ENCODE measurements at places on chromosomes 1 and 21. TPM values are rescaled to one million over a fixed set of nuclear protein-coding genes. Genes with fewer than 3 reads are reported as not detected.

DNA sequence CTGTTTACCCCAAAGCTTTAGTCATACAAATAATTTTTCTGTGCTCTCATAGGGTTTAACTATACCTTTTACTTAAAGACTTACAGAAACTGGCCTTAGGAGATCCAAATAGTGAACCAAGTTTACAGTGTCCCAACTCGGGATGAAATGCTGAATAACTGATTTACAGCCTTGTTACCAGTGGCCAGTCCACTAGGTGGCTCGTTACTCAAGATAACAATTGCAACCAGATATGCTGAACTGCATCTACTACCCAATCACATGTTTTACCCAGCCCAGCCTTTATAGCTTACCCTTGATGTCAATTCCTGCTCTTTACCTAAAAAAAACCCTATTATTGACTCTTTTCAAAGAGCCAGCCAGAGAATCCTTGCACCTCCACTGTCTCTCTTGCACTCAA, 1148.8 kb upstream of the ADGRL4 start:
- peak; percentile 62 for DNase-seq

- DNase-seq = no peak
These were observed 16.0 kb upstream of the PIGV start for GRCh38 chr1:26771643-26772321.

GRCh38 chr1:58755468-58755872, 28.4 kb downstream of the JUN start:
- no peak for DNase-seq

The TSACC gene
- 2.5 TPM for total RNA-seq

DNA sequence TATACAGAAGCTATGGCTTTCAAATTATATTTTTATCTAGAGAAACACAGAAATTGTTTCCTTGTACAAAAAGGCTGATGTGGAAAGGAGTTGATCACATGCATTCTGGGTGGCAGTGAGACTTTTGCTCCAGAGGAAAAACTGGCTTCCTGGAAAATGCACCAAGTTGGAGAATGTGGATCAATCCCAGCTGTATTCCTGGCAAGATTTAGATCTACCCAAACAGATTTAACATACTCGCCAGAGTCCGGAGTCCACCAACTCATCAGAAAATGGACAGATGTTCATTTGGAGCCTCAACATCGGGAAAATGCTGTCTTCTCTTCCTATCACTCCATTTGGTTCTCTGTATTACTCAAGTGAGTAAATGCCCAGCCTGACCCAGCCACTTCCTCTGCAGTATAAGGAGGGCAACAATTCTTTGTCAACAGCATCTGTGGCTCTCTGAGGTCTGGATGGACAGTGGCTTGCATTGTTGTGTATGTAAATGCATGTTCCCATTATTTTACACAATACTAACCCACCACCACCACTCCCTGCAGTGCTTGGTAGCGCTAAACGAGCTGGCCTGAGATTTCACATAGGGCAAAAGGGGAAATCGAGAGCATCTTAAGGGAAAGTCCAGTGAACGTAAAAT, 226.2 kb upstream of the IRF2BP2 start:
- DNase-seq = no peak

DNA sequence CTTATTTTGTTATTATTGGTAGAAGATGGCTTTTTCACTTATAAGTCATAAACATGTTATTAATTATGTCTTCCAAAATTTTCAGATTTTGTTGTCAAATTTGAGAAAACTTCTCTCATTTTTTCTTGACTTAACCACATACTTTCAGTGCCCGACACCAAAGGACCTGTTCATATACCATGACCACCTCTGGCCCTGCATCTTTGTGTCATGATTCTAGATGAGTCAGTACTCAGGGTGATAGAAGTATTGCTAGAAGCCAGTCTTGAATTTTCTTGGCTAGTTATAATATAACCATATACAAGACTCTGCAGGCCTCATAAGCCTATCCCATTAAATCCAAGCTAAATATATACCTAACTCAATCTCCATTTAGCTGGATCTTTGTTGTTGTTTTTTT, 35.4 kb upstream of the DPH5 start:
- DNase-seq = no peak

DNA sequence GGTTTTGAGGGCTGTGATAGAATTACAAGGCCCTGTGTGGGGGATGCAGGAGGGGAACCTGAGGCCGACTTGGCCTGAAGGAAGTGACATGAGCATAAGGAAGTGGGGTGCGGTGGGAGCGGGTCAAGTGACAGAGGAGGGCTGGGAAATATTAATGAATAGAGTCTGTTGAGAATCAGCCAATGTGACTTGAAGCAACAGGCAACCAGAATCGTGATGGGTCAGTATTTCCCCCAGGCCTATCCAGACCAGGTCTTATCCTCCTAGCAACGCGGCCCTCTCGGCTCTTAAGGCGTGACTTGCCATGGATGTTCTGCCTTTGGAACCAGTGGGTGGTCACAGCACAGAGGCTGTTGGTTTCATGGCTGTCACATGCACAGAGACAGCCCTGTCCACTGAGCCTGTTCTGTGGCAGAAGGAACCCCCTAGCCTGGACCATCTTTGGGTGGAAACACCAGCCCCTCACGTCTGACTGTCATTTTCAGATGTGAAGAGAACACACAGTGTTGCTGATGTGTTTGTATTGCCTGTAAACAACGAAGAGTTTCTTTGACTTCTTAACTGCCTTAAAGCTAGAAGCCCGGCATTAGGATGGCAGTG, 468.8 kb downstream of the CAMTA1 start:
- DNase-seq = no peak

The KRTAP19-8 gene
- not detected for total RNA-seq

The LIN28A gene
- total RNA-seq = 1,538 TPM

GRCh38 chr1:206739411-206740076, 31.0 kb upstream of the IL19 start:
- peak; percentile 32 for DNase-seq

The LDLRAD2 gene
- 0.31 TPM for total RNA-seq

GRCh38 chr1:22418312-22418711, 33.3 kb upstream of the ZBTB40 start:
- no peak for DNase-seq

The OR2T2 gene
- not detected for total RNA-seq

DNA sequence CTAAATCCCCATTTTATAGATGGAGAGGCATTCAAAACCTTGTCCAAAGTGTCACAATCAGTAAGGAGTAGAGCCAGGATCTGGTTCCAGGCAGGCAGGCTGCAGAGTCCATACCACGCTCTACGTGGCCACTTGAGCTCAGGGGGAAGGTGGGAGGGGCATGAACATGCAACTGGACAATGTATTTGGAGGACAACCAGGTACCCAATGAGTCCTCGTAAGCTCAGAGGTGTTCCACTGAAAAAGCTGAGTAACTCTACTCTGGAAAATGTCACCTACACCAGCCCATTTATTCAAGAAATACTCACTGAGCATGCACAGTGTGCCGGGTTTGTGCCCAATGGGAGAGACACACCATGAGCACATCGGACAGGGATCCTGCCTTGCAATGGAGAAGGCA, 11.2 kb upstream of the GUCA2B start:
- no peak for DNase-seq

- no peak for DNase-seq
These were observed 442.1 kb downstream of the PTBP2 start for GRCh38 chr1:97163591-97164275.

DNA sequence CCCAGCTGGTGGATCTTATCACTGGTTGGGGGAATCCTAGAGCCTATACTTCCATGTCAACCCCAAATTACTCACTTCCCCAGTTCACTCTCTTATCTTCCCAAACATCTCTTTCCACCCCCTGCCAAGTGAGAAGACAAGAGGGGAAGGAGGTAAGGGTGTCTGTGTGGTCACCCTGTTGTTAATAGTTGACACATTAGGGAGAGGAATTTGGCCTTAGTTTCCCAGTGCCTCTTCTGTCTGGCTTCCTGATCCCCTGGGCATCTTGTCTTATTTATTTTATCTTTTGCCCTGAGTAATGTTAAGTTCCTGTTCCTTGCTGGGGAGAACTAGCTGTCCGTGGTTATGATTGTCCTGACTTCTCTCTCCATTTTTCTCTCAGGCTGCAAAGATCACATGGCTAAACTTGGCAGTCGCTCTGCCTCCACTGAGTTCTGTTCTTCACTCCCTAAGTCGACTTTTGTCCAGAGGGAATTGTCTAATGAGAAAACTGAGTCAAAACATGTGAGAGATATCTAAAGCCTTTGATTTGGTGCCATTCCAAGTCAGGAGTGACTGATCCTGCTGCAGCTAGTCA, 157.1 kb upstream of the SYT6 start:
- no peak for DNase-seq

The DMRTA2 gene
- 0.07 TPM for total RNA-seq

DNA sequence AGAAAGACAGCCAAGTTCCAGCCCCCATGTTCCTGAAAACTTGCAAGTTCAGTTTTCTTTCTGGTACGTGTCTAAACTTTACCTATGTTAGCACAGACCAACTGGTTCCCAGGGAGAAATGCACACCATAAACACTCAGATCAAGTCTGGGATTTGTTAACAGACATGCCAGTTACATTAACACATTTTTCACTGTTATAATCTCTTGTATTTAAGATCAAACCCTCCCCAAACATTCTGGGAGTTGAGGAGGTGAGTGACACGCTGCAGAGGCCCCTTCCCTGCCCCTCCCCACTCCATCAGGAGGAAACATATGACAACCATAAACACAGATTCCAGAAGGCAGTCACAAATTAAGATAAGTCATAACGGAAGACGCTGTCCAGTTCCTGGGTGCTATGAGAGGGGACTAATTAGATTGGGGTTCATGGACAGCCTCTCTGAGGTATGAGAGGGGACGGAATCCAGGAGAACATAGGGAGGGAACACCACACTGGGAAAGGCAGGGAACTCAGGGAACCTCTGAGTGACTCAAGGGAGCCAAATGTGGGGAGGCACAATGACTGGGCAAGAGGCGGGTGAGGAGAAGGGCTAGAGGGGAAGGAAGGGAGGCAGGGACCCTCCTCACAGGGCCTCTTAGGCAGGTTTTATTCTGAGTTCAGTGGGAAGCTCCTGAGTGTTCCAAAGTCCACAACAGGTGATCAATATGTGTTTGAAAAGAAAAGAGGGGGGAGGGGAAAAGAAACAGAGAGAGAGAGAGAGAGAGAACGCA, 25.0 kb downstream of the DUSP10 start:
- DNase-seq = no peak

The DPYD gene
- total RNA-seq = 1.6 TPM

- DNase-seq = no peak
These were observed 142.3 kb downstream of the CHD1L start for GRCh38 chr1:147384804-147385203.

DNA sequence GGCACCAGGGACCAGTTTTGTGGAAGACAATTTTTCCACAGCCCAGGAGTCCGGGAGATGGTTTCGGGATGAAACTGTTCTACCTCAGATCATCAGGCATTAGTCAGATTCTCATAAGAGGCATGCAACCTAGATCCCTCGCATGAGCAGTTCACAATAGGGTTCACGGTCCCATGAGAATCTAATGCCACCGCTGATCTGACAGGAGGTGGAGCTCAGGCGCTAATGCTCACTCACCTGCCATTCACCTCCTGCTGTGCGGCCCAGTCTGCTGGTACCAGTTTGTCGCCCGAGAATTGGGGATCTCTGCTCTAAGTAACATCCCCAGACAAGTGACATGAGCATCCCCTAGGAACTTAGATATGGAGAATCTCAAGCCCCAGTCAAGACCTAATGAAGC, 180.7 kb downstream of the COQ8A start:
- no peak for DNase-seq

The PRELP gene
- total RNA-seq = 0.03 TPM

The RGS18 gene
- not detected for total RNA-seq

- DNase-seq = no peak
These were observed 42.2 kb upstream of the COG2 start for GRCh38 chr1:230599926-230600656.

GRCh38 chr1:27351541-27352107, 9.8 kb downstream of the SYTL1 start:
- DNase-seq = no peak

DNA sequence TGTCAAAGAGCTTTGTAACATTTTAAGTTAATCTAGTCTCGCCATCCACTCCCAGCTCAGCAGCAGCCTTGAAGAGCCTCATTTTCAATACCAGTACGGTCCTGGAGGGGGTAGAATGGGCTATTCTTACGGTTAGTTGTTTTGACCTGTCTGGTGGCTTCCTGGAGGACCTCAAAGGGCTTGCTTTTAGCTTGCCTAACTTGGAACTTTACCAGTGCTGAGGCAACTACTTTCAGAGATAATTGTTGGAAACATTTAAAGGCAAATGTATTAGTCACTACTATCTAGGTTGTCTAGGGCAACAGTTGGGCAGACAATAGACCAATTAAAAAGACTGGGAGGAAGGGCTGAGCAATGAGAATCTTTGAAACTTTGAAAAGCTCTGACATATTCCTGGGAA, 56.0 kb downstream of the TTLL7 start:
- peak; percentile 42 for DNase-seq

DNA sequence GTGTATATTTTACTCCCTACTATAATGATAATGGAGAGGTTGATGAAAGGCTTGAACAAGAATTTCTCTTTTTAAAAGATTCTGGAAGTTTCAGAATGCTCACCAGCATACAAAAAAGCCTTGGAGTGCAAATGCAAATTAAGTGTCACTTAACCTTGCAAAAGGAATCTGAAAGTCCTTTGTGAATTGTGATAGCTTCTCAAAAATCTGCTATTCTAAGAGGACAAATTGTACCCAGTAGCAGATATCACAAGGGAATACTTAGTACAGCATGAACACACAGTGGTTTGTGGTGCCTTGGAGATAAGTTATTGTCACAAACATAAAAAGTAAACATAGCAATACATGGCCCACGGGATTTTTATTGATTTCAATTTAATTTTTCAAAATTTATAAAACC, 1208.3 kb upstream of the B3GALT2 start:
- DNase-seq = no peak

The KIF21B gene
- total RNA-seq = 26.6 TPM

The KISS1 gene
- total RNA-seq = not detected

DNA sequence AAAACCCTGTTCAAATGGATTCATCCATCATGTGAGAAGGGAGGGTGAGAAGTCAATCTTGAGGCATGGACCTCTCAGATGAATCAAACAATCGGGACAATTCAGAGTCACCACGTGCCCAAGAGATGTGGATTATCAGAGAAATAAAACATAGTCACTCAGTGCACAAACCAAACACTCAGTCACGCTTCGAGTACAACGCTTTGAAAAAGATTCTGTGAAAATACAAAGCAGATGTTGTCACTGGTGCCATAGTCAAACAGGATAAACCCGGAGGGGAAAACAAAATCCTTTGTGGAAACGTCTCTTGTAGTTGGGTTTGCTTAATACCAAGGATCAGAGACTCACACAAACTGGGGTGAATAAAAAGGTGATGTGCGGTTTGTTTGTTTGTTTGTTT, 188.4 kb downstream of the RRAGC start:
- DNase-seq = no peak

DNA sequence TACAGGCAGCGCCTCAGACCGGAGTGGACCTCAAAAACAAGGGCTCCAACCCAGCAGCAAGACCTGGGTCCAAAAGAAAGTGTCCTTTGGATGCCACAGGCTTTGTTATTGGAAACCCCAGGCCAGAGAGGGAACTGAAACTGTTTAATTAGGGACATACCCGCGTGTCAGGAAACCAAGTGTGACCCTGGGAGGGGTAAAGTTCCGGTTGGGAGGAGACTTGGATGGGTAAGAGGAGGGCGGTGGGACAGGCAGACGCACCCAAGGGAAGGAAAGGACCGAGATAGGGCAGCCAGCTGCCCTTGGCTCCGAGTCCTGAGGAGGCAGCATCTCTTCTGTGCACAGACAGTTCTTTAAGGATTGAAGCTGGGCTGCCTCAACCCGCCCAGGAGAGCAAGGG, 71.4 kb downstream of the CDC7 start:
- DNase-seq = no peak

The SLAMF8 gene
- not detected for total RNA-seq

The PRAMEF1 gene
- not detected for total RNA-seq

All from GM23338 (cell line).